ENCODE measurements at places on chromosomes 11 and 22.

DNA sequence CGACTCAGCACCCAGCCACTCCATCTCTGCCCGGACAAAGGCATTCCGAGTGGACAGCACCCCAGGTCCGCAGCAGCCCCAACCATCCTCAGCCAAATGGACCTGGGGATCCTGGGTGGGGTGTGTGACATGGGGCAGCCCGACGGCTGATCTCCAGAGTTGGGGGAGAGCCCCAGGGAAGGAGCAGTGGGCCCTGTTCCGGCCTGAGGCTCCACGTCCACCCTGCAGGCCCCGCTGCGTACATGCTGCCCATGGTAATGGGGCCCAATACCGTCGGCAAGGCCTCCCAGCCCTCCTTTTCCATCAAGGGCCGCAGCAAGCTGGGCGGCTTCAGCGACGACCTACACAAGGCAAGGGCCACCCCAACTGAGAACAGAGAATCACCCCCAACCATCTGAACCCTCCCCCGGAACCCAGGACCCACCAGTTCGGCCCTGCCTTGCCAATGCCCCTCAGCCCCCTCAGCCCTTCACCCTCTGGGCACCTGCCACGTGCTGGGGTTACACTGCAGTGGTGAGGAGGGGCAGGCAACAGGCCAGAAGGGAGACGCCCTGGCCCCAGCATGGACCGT lies 5.4 kb downstream of the SCGB1C1 start:
- DNase-seq = no peak

- DNase-seq = peak; percentile 29
These were observed 25.0 kb upstream of the GAL start for GRCh38 chr11:68659158-68659921.

- no peak for DNase-seq
These were observed 7.2 kb downstream of the PHOX2A start for GRCh38 chr11:72236774-72237111.

GRCh38 chr11:111982541-111983186 lies 42.5 kb upstream of the DLAT start:
- no peak for DNase-seq

DNA sequence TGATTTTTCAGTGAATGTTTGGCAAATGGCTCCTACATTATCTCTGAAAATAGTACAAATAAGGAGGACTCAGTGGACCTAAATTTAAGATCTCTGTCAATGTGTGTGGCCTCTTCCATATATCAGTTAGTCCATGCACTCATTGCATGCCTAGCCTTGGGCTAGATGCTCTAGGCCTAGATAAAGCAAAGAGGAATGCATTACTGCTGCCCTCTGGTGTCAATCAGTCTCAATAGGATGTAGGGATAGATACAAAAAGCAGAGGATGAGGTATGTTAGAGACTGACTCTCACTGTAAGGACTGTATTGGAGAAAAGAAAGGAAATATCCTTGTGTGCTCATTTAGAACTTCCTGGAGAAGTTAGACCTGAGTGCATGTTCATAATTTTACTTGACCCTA lies 42.0 kb downstream of the MS4A2 start:
- DNase-seq = no peak

- DNase-seq = no peak
These were observed 31.7 kb downstream of the TPCN2 start for GRCh38 chr11:69080257-69080995.

DNA sequence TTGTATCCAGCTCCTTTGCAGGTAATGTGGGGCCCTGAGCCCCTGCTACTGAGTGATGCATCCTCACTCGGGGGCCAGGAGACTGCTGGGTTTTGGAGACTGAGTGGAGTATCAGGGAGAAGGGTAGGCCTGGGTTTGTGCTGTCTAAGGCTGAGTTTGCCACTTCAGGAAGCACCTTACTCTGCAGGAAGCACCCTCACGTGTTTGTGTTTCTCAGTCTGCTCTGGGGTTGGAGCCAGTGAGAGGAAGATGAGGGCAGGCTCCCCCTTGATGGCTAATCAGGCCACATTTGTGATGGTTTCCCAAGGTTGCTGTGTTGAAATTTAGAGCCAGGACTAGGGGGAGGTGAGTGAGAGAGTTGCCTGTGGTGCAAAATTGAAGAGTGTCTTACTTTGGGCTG lies 13.7 kb upstream of the THY1 start:
- no peak for DNase-seq

DNA sequence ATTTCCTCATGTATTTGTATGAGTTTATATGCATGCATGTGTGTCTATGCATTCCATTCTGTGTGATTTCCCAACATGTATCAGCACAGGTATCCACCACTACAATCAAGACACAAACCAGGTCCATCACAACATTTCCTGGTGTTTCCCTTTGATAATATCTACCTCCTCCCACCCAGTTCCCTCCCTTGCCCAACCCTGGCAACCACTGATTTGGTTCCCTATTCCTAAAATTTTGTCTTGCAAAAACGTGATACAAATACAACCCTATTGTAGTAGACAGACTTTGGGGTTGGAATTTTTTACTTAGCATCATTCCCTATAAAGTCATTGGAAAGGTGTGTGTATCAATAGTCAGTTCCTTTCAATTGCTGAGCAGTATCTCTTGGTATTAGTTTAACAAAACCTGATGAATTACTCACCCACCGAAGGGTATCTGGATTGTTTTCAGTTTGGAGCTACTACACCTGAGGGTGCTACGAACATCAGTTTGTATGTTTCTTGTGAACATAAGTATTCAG lies 51.8 kb upstream of the IGLL5 start:
- DNase-seq = no peak

DNA sequence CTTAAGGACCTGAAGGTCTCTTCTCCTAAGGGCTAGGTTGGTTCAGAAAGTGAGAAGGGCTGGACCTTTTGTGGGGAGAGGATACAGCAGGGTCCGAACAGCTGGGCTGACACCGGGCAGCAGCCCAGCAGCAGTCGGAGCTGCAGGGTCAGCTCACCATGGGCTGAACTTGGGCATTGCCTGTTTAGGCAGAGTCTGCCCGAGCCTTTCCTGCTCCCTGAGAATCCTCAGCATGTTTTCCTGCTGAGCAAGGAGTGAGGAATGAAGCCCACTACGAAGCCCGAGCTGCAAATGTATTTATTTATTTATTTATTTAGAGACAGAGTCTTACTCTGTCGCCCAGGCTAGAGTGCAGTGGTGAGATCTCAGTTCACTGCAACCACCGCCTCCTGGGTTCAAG lies 83.9 kb downstream of the PTPRJ start:
- DNase-seq = no peak

DNA sequence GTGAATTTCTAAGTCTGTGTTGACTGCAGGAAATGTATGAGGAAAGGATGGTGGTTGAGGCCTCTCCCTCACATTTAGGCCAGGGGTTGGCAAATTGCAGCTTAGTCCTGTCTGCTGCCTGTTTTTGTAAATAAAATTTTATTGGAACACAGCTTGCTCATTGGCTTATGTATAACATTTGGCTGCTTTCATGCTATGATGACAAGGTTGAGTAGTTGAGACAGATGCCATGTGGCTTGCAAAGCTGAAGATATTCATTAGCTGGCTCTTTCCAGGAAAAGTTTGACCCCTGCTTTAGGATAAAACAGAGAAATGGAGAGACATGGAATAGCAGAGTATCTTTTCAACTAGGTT lies 46.2 kb downstream of the BCR start:
- DNase-seq = no peak

GRCh38 chr11:23976841-23977271 lies 520.0 kb upstream of the LUZP2 start:
- DNase-seq = no peak

DNA sequence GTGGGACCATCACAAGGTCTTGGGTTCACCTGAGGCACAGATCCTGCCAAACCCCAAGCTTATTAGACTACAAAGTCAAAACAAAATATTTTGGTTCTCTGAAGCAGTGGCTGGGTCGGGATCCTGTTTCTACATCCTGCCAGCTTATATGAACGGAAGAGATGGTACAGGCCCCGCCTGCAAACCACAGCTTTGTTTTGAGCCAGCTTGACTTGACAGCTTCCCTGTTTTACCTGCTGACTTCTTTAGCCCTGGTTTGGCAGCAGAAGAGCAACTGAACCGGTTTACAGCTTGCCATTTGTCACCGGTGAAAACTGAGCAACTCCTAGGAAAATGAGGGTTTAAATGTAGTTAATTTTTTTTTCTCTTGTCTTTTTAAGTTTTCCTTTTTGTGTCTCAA lies 11.4 kb downstream of the PACS1 start:
- peak; percentile 45 for DNase-seq

DNA sequence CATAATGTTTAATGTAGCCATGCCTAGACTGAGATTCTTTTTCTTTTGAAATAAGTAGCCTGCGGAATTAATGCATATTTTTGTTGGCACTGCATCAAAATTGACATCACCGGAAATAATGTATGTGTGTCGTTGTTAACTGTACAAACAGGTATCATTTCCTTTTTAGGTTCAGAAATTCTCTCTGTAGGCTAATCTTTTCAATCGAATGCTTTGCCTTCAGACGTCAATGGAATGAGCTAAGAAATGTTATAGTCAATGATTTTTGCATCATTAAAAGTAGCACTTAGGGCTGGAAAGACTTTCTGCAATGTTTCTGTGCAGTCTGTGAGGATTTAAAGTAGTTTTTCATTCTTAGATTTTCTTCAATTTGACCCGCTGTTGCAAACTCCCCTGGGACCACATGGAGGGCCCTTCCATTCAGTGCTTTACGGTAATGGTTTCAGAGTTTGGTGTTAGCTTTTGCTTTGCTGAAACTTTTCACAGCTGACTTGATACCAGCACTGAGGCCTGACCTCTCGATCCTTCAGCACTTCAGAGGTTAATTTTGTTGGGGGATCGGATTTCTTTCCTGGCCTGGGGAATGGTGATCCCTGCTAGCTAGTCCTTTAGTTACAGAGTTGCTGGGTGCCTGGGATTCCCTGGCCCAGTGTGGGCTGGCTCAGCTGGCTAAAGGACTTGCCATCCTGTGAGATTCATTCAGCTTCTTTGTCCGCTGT lies 137.8 kb downstream of the DBX1 start:
- DNase-seq = no peak

- DNase-seq = peak; percentile 90
These were observed 1.8 kb upstream of the DUSP8 start for GRCh38 chr11:1573903-1574237.

DNA sequence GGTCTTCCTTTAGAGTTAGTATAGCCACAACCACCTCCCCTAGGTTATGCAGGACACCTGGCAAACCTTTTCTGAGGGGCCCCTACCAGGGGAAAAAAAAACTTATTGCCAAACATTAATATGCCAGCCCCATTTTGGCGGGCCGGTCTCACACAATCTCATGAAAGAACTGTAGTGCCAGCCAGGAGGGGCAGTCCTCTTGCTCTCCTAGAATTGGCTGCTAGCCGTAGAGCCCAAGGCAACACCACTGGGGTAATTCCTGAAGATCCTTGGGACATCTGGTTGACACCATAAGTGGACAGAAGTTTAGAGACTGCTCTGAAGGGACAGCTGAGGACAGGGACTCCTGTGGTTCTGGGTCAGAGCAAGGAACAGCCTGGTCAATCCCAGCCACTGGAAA lies 24.2 kb downstream of the NAV2 start:
- no peak for DNase-seq

- peak; percentile 45 for DNase-seq
These were observed 358.7 kb upstream of the PDGFD start for GRCh38 chr11:104522650-104523049.

DNA sequence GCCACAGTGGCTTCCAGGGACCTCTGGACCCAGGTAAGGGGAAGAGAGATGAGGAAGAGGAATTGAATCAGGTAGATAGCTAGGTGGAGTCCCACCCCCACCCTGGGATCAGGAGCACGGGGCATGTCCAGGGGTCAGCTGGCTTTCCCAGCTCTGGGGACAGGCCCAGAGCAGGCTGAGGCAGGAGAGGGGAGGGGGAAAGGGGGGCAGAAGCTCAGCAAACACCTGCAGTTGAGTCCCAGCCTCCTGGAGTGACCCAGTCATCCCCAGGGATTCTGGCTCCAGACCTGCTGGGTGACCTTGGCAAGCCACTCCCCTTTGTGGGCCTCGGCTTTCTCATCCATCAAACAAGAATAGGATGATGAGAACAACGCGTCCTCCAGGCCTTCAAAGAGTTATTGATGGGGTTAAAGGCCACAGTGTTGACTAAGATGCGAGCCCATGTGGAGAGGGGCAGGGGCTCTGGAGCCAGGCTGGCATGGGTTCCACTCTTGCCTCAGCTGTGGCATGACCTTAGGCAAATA lies 16.0 kb downstream of the STARD10 start:
- DNase-seq = peak; percentile 87

GRCh38 chr11:13440100-13440855 lies 22.7 kb downstream of the BTBD10 start:
- DNase-seq = no peak

DNA sequence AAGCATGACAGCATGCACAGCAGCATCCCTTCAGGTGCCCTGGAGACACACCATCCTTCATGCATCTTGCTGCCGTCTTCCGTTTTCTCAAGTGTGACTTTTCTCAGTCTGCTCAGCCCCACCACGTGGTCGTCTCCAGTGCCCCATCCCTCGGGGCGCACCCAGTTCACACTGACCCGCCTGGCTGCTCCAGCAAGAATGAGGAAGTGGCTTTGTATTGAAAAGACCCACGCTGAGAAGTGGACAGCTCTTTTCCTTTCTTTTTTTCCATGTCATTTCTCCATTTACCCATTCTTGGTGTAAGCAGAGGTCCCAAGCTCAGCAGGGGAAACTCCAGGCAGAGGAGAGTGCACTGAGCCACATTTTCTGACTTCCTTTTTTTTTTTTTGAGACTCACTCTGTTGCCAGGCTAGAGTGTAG lies 14.5 kb downstream of the SERPINH1 start:
- no peak for DNase-seq

DNA sequence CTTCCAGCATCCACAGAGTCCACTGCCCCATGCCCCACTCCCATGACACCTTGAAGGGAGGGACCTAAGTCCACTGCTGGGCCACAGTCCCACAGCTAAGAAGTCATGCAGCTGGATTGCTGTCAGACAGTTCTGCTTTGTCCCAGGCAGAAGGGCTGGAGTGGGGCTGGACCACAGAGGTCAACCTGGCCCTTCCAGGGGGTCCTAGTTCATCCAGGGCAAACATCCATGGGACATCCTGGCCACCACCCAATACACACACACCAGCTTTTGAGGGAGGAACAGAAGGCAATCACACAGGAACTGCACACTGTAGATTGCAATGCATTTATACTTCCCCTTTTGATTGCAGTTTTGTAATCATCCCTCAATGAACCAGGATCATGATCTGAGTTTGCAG lies 11.3 kb upstream of the APOL4 start:
- no peak for DNase-seq

DNA sequence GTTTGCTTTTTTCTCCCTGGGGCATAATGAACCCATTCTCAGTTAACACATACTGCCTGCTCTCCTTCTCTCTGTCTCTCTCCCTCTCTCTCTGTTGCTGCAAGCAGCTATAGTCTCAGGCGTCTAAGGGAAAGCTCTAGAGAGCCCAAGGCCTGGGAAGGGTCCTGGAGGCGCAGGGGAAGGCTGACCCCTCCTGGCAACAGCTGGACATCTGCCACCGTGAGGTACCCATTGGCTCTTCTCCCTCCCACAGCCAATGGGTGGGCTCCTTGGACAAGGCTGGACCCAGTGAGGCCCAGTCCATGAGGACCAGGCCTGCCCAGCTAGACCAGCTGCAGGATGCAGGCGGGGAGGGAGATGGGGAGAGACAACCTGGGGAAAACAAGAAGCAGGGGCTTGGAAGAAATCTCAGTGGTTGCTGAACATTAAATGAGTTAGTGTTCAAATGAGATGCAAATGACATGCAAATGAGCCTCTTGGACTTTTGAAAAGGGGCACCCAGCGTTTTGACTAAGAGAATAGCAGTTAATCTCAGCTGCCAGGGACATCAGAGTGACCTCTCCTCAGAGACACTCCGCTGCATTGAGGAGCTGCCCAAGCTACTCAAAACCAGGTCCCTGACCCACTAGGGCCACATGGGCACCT lies 349.7 kb downstream of the BUD13 start:
- DNase-seq = no peak
